ENCODE measurements at places on chromosomes 12 and 14.

DNA sequence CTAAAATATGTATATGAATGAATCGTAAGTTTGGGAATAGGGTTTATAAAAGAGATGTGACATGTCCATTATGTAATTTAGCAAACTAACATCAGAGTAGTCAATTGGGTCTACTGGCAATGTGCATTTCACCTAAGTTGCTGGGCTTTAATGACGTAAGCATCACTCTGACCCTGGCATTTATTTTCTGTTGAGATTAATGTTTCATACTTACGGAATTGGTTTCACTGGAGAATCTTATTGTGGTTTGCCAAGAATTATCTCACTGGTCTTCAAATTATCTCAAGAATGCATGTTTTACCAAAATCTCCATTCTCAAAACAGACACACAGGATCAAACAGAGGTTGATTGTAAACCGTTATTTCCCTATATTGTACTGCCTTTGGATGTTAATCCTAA lies 437.1 kb downstream of the NPAS3 start:
- no peaks in the 10 kb centered on the region for H3K27me3 ChIP-seq
- no peak for DNase-seq
- peaks cover 5% of the 10 kb centered on the region for H3K4me1 ChIP-seq
- H3K36me3 ChIP-seq = no peaks in the 10 kb centered on the region

DNA sequence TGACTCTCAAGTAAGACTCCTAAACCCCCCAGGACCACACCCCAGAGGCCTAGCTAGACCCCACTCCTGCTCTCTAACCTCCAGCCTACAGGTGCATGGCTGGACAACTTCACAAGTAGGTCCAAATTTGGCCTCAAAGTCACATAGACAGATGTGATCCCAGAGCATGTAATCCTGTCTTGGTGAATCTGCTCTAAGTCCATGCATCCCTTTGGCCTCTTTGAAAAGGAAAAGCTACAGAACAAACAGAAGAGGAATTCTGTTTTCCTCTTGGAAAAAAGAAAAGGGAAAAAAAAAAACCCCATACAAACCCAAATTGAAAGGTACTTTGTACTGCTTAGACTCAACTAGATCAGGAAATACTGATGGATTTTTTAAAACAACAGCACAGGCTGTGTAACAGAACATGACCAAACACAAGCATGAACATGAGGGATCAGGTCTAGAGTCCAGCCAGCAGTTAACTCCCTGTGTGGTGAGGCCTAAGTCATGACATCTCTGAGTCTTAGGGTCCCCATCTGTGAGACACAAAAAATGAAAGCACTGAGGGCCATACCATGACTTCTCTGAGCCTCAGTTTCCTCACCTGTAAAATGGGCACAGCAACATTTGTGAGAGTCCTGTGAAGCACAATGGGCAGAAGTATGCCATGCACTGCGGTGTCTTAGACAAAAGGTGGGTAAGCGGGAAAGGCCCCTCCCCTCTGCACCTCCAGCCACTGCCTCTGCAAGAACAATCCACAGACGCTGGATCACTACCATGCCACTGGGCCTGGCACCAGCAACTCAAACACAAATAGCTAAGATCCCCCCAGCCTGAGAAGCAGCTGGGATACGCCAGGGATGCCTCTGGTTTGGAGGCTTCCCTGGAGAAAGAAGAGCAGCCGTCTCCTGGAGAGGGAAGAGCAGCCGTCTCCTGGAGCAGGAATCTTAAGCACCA lies 9.9 kb downstream of the PITPNM2 start:
- peaks cover 24% of the 10 kb centered on the region for H3K4me1 ChIP-seq
- no peaks in the 10 kb centered on the region for H3K36me3 ChIP-seq
- no peak overlapping the region for H3K27ac ChIP-seq
- H3K4me3 ChIP-seq = no peak overlapping the region
- no peaks in the 10 kb centered on the region for H3K27me3 ChIP-seq

- H3K4me1 ChIP-seq = peaks cover 21% of the 10 kb centered on the region
- H3K27ac ChIP-seq = no peak overlapping the region
- H3K27me3 ChIP-seq = no peaks in the 10 kb centered on the region
- H3K4me3 ChIP-seq = no peak overlapping the region
- H3K36me3 ChIP-seq = no peaks in the 10 kb centered on the region
Observed at GRCh38 chr14:90521930-90522483, 125.2 kb downstream of the CALM1 start.

- no peak overlapping the region for H3K27ac ChIP-seq
- no peaks in the 10 kb centered on the region for H3K36me3 ChIP-seq
- no peaks in the 10 kb centered on the region for H3K27me3 ChIP-seq
- DNase-seq = no peak
Observed at GRCh38 chr14:99552572-99553216, 51.3 kb downstream of the CCDC85C start.

GRCh38 chr12:40921563-40922163 lies 229.4 kb downstream of the CNTN1 start:
- H3K27me3 ChIP-seq = no peaks in the 10 kb centered on the region
- no peak overlapping the region for H3K4me3 ChIP-seq
- H3K36me3 ChIP-seq = no peaks in the 10 kb centered on the region
- H3K4me1 ChIP-seq = no peaks in the 10 kb centered on the region
- no peak overlapping the region for H3K27ac ChIP-seq

DNA sequence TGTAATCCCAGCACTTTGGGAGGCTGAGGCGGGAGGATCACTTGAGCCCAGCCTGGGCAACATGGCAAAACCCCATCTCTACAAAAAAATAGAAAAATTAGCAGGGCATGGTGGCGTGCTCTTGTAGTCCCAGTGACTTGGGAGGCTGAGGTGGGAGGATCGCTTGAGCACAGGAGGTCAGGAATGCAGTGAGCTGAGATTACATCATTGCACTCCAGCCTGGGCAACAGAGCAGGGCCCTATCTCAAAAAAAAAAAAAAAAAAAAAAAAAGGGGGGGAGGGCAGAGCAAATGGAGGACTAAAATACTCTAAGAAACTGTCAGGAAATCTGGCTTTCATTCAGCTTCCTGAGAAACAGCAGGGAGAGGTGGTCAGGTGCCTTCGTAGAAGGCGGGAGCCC lies 31.7 kb upstream of the TSPAN9 start:
- no peak for DNase-seq
- H3K27ac ChIP-seq = no peak overlapping the region
- peaks cover 7% of the 10 kb centered on the region for H3K4me1 ChIP-seq
- H3K36me3 ChIP-seq = no peaks in the 10 kb centered on the region
- no peak overlapping the region for H3K4me3 ChIP-seq
- no peaks in the 10 kb centered on the region for H3K27me3 ChIP-seq

- no peaks in the 10 kb centered on the region for H3K4me1 ChIP-seq
- no peaks in the 10 kb centered on the region for H3K27me3 ChIP-seq
- DNase-seq = no peak
- H3K4me3 ChIP-seq = no peak overlapping the region
- no peaks in the 10 kb centered on the region for H3K36me3 ChIP-seq
Observed at GRCh38 chr14:91929700-91930099, 17.8 kb downstream of the FBLN5 start.

- no peaks in the 10 kb centered on the region for H3K36me3 ChIP-seq
- H3K4me1 ChIP-seq = peaks cover 3% of the 10 kb centered on the region
- no peaks in the 10 kb centered on the region for H3K27me3 ChIP-seq
- no peak overlapping the region for H3K4me3 ChIP-seq
Observed at GRCh38 chr12:127063339-127064072, 1203.5 kb upstream of the TMEM132C start.

DNA sequence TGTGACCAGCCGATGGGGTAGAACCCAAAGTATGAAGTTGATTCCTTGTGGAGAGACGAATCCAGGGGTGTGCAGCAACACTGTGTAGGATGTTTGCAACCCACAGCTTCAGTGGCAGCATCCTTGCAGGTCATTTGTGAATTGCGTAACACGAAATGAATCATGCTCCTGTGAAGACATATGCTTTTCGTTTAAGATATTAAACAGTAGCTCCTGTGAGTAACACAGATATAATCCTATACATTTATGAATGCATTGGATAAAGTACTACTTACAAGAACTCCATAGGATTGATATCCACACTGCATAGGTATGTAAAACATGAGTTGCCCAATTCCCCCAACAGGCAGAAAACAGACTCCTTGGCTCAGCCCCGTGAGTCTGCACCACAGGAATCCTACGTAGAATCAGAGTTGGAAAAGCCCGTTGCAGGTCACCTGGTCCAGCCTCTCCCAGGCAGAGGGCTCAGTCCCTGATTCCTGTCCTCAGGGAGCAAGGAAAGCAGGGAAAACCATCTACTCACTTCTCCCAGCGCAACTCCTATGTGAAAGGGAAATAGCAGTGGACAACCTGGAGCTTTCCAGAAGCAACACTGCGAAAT lies 75.8 kb downstream of the GPATCH2L start:
- no peaks in the 10 kb centered on the region for H3K27me3 ChIP-seq
- H3K27ac ChIP-seq = no peak overlapping the region
- no peaks in the 10 kb centered on the region for H3K4me1 ChIP-seq

GRCh38 chr12:47192051-47192450 lies 112.3 kb upstream of the AMIGO2 start:
- no peak overlapping the region for H3K4me3 ChIP-seq
- H3K27me3 ChIP-seq = no peaks in the 10 kb centered on the region
- peaks cover 20% of the 10 kb centered on the region for H3K4me1 ChIP-seq
- H3K27ac ChIP-seq = no peak overlapping the region
- no peaks in the 10 kb centered on the region for H3K36me3 ChIP-seq

- DNase-seq = no peak
- H3K27ac ChIP-seq = peak overlapping the region; percentile 99
- H3K27me3 ChIP-seq = no peaks in the 10 kb centered on the region
Observed at GRCh38 chr12:95216711-95217376, 423 bp downstream of the FGD6 start.

DNA sequence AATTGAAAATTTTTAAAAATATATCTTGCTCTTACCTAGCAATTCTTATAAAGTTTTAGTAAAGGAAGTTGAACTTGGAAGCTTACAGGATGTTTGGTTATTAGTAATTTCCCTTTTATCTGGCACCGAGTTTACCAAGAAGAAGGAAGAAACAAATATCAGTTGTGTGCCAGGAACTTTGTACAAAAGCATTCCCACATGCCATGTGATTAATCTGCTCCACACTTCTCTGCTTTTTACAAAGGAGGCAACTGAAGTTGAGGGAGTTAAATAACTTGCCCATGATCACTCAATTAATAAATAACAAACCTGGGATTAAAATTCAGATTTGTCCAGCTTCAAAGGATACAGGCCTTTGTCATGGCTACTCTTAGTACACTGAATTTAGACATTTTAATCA lies 122.5 kb upstream of the BCAT1 start:
- H3K27me3 ChIP-seq = no peaks in the 10 kb centered on the region
- DNase-seq = no peak
- H3K4me3 ChIP-seq = no peak overlapping the region
- no peaks in the 10 kb centered on the region for H3K4me1 ChIP-seq

- H3K36me3 ChIP-seq = no peaks in the 10 kb centered on the region
- H3K4me1 ChIP-seq = peaks cover 21% of the 10 kb centered on the region
- DNase-seq = peak; percentile 50
- H3K27me3 ChIP-seq = no peaks in the 10 kb centered on the region
- H3K4me3 ChIP-seq = no peak overlapping the region
Observed at GRCh38 chr12:124216966-124217365, 77.9 kb upstream of the RFLNA start.

GRCh38 chr12:32134101-32134888 lies 27.6 kb downstream of the BICD1 start:
- no peak for DNase-seq
- H3K36me3 ChIP-seq = no peaks in the 10 kb centered on the region
- H3K4me3 ChIP-seq = no peak overlapping the region
- no peak overlapping the region for H3K27ac ChIP-seq

DNA sequence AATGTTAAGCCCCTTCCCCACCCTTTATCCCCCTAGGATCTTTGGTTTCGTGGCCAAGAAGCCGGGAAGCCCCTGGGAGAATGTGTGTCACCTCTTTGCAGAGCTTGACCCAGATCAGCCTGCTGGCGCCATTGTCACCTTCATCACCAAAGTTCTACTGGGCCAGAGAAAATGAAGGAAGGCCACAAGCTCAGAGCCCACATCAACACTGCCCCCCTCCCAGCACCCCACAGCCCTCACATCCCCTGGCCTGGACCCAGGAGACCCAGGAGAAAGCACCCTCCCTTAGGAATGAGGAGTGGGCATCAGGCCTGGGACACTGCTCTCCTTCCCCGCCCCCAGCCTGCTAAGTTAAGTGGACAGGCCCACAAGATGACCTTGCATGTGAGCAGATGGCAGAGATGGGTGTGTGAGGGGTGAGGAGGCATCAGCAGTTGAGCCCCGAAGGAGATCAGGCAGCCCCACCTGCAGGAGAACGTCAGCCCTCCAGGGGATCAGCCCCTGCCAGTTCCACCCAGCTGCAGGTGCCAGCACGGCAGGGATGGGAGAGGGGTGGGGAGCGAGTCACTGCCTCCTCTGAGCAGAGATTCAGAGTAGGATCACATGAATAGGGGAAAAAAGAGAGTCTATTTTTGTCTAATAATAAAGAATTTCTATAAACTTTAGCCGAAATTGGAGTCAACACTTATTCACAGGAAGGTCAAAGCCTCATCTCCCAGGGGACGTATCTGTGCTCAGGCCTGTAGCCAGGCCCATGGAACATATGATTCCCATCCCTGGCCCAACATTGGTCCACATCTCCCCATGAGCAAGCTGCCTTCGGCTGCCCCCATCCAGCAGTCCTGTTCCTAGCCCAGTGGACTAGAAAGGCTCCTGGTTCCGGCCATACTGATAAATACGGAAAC lies 14.1 kb downstream of the TNS2 start:
- DNase-seq = no peak
- H3K4me3 ChIP-seq = no peak overlapping the region
- H3K27ac ChIP-seq = no peak overlapping the region
- no peaks in the 10 kb centered on the region for H3K4me1 ChIP-seq

DNA sequence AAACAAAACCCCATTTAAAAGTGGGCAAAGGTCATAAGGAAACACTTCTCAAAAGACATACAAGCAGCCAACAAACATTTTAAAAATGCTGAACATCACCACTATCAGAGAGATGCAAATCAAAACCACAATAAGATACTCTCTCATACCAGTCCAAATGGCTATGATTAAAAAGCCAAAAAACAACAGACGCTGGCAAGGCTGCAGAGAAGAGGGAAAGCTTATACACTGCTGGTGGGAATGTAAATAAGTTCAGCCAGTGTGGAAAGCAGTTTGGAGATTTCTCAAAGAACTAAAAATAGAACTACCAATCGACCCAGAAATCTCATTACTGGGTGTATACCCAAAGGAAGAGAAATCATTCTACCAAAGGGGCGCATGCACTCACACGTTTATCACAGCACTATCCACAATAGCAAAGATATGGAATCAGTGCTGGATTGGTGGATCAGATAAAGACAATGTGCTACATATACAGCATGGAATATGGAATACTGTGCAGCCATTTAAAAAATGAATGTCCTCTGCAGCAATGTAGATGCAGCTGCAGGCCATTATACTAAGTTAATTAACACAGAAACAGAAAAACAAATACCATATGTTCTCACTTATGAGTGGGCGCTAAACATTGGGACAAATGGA lies 102.1 kb upstream of the DAAM1 start:
- no peak overlapping the region for H3K27ac ChIP-seq
- H3K27me3 ChIP-seq = no peaks in the 10 kb centered on the region
- H3K4me3 ChIP-seq = no peak overlapping the region
- no peak for DNase-seq
- H3K4me1 ChIP-seq = peaks cover 10% of the 10 kb centered on the region

GRCh38 chr12:11798856-11799501 lies 149.5 kb downstream of the ETV6 start:
- H3K27me3 ChIP-seq = no peaks in the 10 kb centered on the region
- no peaks in the 10 kb centered on the region for H3K36me3 ChIP-seq
- no peak overlapping the region for H3K27ac ChIP-seq
